RCC 7860 (cell line): ENCODE measurements at places on chromosomes 12 and 14.

DNA sequence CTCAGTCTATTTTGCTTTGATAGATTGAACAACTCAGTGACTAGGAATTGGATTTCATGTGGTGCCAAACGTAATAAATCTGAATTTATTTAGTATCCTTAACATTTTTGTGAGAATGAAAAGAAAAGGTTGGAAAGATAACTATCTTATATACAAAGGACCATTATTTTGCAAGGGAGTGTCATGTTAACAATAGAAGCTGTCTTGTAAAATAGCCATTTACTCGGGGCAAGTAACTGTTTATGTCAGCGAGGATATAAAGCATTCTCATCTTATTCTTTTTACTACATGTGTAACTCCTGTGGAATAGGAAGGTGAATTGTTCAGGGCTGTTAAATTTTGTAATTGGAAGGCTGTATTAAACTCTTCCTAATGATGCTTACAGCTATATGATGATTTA lies 5.9 kb downstream of the RERGL start:
- no peak for DNase-seq

DNA sequence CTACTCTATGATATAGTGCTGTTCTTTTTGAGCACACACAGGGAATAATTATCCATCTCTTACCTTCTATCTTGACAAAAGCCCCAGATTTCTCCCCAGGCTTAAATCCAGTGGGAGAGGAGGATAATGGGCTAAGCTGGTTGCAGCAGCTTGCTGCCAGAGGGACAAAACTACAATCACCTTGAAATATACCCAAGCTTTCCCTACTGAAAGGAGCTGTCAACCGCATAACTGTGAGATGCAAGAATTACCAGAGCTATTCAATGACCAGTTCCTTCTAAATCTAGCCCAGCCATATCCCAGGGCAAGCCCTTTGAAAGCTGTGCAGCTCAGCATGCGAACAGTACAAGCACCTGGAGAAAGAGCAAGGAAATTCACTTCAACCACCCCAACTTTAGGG lies 943 bp upstream of the MGAT4C start:
- no peak for DNase-seq

DNA sequence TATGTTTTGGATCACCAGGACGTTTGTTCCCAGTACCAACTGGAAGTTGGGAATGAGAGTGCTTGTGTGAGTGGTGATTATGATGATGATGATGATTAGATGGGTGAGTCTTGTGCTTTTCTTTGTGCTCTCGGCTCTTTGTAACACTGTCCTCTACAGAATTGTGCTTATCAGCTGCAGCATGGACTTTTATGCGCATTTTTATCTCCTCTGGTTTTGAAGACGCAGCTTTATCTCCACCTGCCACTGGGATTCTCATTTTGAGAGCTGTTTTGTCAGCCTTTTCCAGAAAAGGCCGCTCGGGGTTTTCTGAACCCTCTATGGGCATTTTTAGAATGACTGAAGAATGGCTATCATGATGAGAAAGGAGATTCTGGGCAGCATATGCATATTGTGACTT lies 11.5 kb upstream of the KANSL2 start:
- DNase-seq: no peak

DNA sequence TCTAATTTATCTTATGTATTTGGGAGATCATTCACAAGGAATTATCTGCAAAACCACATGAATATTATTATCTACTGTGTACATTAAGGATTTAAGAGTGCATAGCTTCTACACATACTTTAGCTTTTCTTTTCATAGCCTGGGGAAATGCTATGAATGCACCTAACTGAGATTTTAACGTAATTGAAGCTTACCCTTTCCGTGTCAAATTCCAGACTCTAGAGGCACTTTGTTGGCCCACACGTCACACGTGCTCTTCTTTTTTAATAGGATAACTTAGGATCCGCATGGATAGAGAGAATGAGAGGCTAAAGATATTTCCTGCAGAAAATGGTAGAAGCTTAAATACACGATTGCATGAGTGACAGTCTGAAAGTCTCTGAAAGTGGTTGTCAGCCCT lies 481.1 kb downstream of the PCNX1 start:
- DNase-seq: no peak

- no peak for DNase-seq
Measured at GRCh38 chr14:29829851-29830250, 97.8 kb downstream of the PRKD1 start.

DNA sequence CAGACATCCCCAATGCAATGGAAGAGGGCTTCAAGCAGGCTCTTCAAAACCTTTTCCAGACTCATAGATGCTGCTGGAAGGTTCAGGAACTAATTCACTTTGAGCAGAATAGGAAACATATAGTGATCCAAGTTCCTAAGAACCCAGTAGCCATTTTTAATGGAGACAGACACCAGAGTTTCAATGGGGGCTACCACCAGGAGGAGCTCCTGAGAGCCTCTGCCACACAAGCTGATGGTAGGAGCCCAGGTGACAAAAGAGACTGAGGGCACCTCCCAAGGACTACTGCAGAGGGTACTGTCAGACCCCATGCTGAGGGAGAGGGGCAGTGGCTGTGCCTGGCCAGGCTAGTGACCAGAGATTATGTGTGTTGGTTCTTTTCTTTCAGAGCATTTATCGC lies 45.9 kb downstream of the IFNG start:
- no peak for DNase-seq

DNA sequence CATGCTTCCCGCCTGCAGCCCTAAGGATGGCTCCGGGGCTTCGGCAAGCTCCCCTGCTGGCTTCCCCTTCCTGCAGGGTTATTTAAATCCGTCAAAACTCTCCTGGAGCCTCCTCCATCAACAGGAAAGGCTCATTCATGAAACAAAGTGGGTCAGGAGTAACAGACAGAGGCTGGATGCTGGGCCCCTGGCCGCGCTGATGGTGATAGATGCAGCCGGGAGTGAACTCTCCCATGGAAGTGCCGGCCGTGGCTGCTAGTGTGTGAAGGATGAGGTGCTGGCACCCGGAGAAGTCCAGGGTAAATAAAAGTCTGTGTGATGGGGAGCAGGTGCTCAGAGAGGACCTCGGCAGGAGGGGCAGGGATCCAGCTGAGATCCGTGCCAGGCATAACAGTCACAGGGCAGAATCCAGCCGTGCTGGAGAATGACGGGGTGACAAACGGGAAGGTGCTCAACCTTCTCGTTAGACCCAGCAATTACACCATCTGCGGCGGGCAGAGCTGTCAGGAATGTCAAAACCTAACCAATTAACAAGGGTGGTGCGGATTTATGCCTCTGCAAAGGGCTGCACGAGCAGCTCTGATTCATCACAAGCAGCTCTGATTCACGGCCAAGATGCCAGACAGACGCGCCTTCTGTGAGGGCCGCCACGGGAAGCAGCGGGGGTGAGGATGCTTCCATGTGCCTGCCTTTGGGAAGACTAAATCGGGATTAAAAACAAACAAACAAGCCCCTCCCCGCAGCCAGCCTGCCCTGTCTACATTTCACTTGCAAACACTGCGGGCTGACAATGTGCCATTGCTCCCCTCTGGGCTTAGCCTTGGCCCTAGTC lies 55.6 kb downstream of the SYNE3 start:
- DNase-seq: peak; percentile 47

DNA sequence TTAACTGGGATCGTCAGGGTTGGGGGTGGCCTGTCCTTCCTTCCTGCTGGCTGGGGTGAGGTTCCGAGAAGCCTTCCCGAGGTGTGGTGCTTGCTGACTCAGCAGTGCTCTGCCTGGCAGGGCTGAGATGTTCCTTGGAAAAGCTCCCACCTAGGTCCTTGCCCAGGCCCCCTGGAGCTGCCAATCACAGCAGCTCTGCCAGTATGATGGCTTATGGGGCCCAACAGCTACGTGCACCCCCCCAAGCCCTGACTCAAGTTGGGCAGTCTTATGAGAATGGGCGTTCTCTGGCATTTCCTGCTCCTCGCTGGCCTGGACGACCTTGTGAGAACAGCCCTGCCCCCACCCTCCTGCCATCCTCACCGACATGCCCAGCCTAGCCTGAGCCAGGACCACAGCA lies 292.2 kb upstream of the CRY1 start:
- peak; percentile 72 for DNase-seq

DNA sequence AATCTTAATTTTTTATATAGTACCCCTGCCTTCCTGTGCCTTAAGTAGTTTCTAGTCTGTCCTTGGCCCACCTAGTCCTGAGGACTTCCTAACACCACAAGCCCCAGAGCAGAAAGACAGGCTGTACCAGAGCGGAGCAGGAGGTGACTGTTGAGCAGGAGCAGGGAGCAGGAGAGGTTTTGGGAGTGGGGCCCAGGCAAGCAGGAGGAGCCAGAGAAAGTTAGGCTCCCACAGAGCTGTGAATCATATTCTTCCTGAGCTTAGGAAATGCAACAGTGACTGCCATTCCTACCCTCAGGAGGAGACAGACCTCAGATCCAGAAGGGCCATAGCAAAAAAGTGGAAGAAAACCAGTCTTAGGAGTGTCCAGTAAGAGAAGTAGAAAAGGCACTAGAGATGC lies 28.3 kb upstream of the COL2A1 start:
- no peak for DNase-seq

DNA sequence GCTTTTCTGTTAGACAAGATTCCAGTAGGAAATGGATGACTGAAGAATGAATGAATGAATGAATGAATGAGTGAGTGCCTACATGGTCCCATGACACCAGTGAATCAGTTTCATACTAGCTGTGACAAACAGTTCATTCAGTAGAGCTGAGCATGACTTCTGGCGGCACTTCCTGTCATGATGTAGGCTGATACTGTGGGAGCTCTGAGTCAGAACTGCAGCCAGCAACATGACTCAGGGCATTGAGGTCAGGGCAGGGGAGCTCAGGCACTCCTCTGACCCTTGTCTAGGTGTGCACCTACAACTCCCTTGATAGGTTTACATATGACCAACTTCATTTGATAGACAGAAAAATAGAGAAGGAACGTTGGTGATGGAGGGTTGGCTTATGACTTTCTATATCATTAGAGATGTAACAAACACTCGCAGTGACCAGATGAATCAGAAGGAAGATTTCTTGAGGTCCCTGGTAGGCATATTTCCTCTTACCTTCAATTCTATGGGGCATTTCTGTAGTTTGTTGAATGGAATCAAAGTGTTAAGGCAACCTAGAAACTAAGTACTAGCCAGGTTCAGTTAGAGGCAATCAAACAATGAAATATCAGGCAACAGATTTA lies 139.3 kb upstream of the ARHGAP5 start:
- DNase-seq: peak; percentile 91

DNA sequence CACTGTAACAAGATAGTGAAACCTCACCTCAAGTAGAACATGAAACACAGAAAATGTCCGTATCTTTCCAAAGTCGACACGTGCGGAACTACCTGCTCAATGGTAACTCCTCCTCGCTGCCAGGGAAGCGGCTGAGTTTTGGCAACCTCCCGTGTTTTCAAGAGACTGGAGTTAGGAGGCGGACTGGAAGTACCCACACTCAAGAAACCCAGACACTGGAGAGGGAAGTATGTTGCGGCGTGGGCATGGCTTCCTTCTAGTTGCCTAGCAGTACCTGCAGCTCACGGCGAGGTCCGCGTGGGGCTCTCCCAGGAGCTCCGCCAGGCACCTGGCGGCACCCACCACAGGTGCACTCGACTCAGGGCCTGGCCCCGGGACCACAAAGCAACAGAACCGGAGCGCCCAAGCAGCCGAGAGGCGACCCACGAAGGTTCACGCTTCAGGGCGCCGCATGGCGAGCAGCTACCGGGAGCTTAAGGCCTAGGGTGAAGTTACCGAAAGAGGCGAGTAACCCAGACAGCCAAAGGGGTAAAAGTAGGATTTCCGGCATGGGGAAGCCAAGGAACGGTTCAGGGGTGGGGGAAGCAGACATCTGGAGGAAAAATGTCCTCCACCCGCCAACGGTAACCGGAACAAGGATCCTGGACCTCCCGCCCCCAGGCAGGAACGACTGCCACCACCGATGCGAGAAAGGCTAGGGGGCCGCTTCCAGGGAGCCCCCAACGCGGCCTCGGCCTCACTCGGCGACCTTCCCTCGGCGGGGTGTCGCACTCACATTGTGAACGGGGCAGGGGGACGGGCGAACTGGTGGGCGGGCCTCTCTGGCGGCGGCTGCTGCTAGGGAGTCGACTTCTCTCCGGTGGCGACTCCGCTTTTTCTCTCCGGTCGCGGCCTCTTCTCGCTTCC lies 608 bp downstream of the PTGES3 start:
- DNase-seq: peak; percentile 13

GRCh38 chr14:46887144-46887543 lies 235.6 kb upstream of the RPL10L start:
- no peak for DNase-seq

- no peak for DNase-seq
Measured at GRCh38 chr12:79558924-79559469, 131.8 kb downstream of the PAWR start.

GRCh38 chr12:33245434-33245833 lies 194.2 kb downstream of the SYT10 start:
- DNase-seq: no peak

- DNase-seq: no peak
Measured at GRCh38 chr14:37447883-37448391, 147.1 kb downstream of the FOXA1 start.

DNA sequence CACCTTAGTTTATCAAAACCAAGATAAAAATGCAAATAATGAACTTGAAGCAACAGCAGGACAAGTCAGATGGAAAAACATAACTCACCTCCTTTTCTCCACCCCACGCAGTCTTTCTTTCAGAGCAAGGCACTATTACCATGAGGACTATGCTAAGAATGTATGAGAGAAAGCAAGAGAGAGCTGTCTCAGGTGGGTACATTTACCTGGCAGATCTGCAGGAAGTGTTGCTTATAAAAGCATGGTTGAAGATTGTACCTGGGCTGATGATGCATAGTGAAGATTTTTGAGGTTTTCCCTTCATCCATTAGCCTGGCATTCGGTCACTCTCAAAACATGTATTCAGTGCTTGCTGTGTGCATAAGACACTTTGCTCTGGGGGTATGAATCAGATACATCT lies 68.8 kb upstream of the IFNG-AS1 start:
- no peak for DNase-seq

DNA sequence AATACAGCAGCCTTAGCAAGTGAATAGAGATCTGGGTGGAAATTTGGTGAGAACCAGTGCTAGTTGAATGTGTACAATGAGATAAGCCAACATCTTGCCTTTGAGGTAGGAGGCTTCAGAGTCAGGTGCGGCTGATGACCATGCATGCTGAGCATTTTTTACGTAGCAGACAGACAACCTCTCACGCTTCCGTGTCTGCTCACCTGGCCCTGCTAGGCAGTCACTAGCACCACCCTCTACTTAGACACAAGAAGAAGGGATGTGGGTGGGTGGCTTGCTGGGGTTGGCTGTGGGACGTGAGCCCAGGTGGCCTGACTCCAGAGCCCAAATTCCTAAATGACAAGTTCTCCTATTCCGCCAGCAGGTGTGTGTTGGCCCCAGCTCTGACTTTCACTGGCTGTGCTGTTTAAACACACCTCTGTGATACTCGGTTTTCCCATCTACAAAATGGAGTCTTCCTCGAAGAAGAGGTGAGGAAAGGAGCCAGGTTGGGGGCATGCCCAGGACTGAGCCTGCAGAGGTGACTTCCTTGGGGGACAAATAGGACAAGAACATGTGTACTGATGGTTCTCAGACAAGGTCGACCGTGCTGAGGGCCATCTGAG lies 57.8 kb upstream of the BCL11B start:
- DNase-seq: no peak

GRCh38 chr12:20370866-20371519 lies 2.7 kb downstream of the PDE3A start:
- no peak for DNase-seq
